ENCODE measurements at places on chromosomes 1 and 21.

DNA sequence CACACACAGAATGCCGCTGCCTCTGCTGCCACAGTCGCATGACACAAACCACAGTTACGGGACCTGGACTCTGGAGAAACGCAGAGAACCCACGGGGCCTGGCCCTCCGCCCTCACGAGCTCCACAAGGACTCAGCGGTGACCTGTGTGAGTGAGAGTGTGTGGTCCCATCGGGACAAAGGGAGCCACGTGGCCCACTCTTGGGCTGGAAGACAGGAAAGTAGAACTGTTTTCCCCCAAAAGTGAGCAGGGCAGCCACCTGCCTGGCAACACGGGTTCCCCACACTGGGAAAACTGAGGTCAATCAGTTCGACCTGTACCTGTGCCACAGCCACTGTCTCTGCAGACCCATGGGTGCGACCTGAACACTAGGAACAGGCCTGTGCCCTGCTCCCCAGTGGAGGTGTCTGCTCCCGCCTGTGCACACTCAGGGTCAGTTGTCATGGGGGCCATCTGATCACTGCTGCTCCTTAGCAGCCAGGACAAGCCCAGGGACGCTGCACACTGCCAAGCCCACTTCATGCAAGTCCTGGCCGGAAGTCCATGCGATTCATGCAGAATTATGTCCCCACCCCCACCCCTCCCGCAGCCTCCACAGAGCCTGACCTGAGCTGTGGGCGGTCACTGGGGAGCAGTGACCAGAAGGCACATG lies 54.4 kb upstream of the ADARB1 start:
- DNase-seq = no peak

DNA sequence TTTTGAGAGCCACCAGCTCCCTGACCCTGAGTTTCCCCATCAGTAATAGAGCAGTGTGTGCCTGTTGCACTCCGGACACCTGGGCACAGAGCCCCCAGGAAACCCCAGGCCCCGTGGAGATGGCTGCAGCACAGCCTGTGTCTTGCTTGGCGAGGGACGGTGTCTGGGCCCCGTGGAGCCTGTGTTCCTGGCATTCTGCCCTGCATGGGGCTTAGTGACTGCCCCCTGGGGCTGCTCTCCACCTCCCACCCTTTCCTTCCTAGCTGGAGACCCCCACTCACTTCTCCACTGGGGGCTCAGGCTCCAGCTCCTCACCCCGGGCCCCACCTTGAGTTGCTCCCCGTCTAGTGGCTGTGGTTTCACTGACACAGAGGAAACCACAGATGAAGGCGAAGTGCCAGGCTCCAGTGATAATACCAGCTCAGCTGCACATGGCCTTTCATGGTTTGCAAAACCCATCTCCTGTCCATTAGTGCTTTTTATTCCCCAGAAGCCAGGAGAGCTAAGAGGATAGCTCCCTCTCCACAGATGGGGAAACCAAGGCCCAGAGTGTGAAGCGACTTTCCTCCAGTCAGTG lies 39.4 kb downstream of the DMRTB1 start:
- peak; percentile 23 for DNase-seq

DNA sequence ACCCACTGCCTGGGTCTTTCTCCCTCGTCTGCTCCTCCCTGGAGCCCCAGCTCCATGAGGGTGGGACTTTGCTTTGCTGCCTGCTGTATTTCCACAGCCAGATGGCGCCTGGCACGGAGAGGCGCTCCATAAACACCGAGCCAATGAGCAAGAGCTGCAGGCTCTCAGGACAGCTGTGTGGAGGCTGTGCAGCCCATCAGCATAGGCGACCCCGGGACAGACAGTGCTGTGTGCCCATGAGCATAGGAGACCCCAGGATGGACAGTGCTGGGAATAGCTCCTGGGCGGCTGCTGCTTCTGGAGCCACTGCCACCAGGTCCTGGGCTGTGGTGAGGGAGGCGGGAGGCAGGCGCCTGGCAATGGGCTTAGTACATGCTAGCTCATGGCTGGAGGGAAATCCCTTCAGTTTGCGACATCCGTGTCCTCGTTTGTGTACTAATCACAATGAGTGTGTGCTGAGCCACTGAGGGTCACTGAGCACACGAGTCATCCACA lies 29.2 kb downstream of the CEP104 start:
- DNase-seq = peak; percentile 17

DNA sequence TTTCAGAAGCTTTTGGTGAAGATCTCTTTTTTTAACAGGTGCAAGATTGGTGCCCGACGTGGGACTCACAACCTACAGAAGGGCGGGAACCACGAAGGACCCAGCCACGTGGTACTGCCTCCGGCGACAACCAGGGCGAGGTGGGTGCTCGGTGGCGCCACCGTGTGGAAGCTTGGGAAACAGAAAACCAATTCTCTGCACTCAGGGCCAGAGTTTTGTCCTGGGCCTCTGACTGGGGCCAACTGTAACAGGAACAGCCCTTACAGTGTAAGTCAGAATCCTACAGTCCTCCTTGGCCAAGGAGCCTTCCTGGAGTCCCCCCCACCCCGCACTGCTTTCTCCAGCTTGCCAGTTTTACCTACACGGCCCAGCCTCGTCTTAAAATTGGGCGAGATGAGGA lies 11.6 kb upstream of the S100A7A start:
- peak; percentile 51 for DNase-seq

Measured in HT1080 (cell line).